Stimulated activated CD8-positive, alpha-beta memory T cell treated with anti-CD3 and anti-CD28 coated beads, Interleukin-7, amount 100 ng/mL, for 1 hour (primary cell): ENCODE measurements at places on chromosomes 2 and 18.

DNA sequence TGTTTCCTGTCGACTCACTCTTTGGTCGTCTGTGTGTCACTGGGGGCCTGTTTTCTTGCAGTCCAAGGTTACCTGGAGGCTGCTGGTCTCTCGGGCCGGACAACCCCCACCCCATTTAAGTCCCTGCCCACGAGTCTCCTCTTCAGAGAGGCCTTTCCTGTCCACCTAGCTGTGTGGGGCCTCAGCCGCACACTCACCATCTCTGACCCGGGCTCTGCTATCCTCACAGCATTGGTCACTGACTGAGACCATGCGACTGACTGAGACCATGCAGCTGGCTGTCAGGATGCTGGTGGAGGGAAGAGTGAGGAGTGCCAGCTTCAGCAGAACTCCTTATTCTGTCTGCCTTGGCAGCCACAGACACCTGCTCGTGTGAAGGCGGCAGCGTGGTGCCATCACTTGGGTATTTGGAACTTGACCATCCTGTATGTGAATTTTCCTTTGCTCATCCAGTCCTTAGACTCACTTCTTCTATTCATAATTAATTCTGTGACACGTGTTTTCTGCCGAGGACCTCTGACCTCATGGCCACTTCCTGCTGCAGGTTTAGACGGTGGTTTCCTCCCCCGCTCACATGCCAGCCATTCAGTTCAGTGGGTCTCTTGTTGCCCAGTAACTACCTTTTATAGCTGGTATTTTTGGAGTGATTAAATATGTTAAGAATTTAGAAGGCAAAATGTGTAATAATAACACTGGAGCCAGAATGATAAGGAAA lies 47.5 kb upstream of the ASB1 start:
- no peak for DNase-seq

DNA sequence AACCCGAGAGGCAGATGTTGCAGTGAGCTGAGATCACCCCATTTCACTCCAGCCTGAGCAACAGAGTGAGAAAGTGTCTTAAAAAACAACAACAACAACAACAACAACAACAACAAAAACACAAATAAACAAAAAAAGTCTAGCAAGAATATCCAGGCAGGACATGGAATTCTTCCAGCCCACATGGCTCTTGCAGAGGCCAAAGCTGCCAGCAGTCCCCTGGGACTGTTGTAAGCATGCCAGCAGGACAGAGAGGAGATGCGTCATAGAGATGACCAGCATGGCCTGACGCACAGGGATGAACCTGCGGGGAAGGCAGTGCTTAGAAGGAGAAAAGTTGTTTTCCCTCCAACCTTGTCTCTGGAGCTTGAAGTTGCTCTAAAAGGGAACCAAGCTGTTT lies 182.3 kb upstream of the PGAP1 start:
- no peak for DNase-seq

DNA sequence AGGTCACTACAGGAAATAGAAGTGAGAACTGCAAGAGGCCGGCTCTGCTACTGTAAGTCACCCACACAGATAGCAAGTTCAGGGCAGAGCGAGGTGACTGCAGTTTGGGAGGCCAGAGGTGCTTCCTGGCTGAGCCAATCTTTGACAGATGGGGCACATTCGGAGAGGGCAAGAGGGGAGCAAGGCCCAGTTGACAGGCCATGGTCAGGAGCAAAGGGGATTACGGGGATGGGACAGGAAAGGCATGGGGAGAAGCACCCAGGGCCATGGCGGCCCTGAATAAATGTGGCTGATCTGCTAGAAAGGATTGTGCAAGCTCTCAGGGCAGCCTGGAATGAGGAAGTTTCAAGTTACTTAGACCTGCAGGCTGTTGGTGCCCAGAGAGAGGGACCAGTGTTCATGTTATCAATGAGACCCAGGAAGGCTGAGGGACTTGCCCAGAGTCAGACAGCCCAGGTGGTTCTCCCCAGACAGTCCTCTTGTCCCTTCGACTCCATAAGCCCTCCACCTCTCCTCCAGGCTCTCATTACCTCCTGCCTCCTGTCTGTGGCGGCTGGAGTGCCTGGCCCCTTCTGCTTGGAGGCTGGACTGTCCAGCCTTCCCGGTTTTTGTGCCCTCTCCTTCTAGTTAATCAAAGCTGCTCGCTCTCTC lies 123.3 kb downstream of the CTIF start:
- DNase-seq = no peak

DNA sequence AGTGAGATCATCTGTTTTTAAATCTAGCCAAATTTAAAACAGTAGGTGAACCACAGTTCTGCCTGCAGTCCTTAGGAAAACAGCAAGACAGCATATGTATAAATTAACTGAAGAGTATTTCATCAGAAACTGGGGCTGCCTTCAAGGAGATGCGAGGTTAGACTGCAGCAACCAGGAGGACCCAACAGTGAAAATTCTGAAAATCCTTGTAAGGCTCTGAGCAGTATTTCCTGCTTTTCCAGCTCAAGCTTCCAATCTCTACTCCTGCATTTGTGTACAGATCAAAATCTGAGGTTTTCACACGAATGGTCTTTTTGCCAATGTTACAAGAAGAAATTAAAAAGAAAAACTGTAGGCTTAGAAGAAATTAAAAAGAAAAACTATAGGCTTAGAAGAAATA lies 43.7 kb downstream of the CERKL start:
- no peak for DNase-seq

GRCh38 chr2:55824551-55825096 lies 99.0 kb downstream of the EFEMP1 start:
- DNase-seq = no peak

DNA sequence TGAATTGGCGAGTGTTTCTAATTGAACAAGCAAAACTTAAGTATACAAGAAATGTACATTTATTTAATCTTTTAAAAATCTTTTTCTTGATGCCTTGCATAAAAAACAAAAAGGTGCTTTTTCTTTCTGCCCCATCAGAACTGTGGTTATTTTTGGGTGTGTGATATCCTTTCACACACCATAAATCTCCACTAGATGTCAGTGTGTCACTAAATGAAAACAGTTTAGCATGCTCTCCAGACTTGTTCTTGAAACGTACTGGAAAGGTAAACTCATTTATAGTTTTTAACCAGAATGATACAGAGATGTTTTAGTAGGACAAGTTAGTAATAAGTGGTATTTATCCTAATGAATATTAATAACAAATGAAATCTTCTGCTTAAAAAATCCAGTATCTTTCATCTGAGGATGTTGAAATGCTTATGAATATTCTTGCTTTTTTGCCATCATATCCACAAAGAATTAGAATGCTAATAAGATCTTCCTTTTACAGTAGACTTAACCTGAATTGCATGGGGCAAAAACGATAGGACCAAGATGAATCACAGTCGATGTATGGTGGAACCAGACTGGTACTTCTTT lies 96.8 kb downstream of the UBE2E3 start:
- DNase-seq = no peak

DNA sequence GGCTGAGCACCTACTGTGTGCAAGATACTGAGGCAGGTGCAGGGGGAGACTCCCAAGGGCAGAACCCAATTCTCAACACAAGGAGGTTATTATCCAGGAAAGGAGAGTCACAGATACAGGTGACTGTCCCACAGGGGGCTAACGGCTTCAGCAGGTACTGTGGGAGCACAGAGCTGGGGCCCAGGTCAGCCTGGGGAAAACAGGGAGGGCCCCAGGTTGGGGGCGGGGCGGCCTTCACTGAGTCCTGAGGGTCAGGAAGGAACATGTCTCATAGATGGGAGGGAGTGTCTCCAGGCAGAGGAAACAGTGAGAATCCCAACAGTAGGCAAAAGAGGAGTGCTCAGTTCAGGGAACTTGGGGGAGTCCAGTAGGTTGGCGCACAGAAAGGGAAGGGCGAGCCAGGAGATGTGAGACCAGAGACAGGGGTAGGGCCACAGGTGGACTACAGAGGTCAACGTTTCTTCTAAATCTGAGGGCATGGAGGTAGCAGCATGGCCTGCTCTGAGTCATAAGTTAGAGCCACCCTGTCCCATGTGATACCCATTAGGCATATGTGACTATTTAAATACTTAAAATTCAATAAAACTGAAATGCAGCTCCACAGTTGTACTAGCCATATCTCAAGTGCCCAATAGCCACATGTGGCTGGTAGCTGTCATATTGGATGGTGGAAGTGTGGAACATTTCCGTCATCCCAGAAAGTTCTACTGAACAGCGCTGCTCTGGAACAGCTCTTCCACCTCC lies 157.2 kb downstream of the TTC32 start:
- no peak for DNase-seq

DNA sequence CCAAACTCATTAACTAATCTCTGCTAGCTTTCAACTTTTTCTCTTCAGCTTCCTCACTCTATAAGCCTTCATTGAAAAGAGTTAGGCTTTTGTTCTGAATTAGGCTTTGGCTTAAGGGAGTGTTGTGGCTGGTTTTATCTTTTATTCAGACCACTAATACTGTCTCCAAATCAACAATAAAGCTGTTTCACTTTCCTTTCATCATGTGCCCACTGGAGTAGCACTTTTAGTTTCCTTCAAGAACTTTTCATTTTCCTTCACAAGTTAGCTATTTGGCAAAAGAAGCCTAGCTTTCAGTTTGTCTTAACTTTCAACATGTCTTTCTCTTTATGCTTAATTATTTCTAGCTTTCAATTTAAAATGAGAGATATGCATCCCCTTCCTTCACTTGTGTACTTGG lies 271.7 kb upstream of the FSIP2 start:
- DNase-seq = no peak

- no peak for DNase-seq
These were observed 308.0 kb upstream of the STON1 start for GRCh38 chr2:48221846-48222516.

- no peak for DNase-seq
These were observed 991.0 kb upstream of the CHAC2 start for GRCh38 chr2:52776571-52776970.

GRCh38 chr2:121539750-121540469 lies 9.2 kb downstream of the RNU4ATAC start:
- DNase-seq = no peak

GRCh38 chr2:74571058-74571457 lies 16.5 kb downstream of the DOK1 start:
- no peak for DNase-seq

DNA sequence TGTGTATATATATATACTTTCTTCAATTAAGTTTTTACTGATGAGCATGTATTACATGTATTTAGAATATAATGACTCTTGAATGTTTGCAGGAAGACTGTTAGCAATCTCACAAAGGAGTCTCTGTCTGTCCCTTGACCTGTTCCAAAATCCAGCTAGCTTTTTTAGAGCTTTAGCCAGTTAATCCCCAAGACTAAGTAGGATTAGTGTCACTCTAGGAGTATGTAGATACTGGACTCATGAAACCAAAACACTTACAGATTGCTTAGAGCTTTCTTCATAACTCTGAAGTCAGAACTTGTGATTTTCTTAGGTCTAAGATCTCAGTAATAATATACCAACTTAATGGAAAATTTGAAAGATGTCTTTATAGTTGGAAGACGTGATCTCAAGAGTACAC lies 2.2 kb downstream of the UBXN4 start:
- DNase-seq = no peak

DNA sequence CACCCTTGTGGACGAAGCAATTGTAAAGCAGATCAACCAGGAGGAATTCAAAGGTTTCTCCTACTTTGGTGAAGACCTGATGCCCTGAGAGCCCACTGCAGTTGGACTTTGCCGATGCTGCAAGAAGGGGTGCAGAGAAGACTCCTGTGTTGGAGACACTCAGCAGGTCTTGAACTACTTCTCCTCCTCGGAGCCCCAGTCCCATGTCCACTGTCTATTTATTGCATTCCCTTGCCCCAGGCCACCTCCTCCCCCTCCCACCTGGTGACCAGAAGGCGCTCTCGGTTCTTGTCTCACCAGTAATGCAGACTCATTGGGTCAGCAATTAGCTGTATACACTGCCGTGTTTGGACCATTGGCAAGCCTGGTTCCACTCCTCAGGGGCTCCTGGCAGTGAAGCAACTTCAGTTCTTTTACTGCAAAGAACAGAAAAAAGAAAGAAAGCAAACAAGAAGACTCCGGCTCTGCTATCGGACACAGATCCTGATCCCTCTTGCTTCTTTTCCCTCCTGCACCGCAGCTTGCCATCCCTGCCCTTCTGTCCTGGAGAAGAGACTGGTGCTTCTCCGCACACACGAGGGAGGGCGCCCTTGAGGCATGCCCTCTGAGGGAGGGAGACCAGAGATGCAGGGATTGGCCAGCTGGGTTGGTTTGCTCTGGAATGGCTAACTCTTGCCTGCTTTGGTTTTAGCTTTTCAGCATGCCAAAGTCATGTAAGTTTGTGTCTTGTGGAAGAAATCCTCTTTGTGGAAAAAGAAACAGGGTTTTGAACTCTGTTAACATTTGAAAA lies 112.2 kb upstream of the EPAS1 start:
- DNase-seq = no peak

DNA sequence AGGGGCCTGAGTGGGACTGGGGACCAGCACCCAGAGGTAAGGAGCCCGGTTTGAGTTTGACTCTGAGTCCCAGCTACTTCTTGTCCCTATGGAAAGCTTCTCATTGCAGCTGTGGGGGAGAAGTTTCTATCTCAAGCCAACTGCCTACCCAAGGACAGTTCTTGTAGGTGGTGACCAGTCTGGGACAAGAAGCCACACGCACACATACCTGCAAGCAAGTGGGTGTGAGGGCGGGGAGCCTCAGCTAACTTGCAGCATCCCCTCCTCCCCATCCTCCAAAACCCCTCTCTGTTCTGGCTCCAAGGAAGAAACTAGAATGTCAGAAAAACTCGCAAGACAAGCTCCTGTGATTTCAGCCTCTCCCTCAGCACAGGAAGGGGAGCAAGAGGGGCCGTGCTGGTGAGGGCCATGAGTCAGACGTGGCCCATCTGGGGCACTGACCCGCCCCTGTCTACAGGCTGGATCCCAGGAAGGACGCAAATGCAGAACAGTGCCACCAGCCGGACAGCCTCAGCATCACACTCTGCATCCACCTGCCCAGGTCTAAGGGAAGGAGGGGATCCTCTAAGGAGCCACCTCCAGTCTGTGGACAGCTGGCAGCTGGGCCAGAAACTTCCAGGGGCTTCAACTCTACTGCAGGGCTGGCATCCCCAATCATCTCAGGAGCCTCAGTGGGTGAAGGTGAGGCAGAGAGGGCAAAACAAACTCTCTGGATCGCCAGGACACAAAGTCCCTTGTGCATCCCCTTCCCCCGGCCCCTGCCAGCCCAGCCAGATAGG lies 103.4 kb downstream of the TNS1 start:
- DNase-seq = no peak
